ENCODE measurements at places on chromosomes 16 and 17.
A peak's percentile ranks its signal among the peaks of the same experiment; 100 is the strongest.

GRCh38 chr16:4017807-4018206, 98.4 kb downstream of the ADCY9 start:
- DNase-seq = no peak

DNA sequence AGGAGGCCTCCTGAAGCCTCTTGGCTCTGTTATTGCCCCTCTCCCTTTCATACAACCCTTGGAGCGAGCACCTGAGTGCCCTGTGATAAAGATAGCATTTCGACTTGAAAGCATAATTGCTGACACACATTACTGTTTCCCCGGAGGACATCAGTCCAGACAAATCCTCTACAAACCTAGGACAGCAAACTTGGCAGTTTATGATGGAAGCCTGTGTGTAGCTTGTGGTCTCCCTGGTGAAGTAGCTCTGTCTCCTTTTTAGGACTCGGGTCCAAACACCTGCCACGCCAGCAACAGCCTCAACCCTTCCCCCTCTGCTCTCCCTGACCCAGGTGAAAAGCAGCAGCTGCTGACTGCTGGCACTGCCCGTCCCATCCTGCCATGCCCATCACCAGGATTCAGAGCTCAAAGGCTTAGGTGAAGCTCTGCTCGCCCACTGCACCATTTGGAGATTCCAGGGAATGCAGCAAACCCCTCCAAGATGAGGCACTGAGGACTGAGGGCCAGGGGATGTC, 55.9 kb downstream of the IRX6 start:
- DNase-seq = no peak

DNA sequence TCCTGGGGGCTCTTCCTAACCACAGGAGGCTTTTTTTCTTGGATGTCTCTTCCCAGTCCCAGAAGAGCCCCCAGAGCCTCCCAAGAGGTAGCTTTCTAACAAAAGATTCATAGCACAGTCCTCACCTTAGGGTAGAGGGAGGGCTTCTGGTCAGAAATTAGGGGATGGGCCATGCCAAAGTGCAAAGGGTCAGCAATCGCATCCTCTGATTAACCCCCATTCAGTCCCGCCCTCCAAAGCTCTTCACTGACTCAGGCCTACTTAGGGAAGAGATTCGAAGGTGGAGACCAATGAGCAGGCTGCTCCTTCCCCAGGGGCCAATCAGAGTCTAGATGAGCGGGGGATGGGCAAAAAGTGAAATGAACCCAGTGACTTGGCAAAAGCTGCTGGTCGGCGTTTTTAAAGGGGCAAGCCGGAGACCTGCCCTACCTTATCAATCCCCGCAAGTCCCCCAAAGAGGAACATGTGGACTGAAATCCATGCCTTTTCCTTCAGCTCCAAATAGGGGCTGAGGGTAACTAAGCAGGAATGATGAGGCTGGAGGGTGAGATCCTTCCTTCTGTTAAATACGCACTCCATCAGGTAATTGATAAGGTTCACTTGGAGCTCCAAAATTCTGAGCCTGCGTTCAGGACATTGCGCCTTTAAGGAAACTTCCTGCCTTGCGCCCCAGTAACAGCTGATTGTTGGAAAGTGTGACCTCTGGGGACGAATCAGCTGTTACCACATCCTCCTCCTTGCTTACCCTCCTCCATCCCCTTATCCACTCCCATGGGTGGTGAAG, 6.9 kb upstream of the TLCD2 start:
- DNase-seq = peak; percentile 83

- DNase-seq = no peak
These were observed 6.6 kb upstream of the DPEP2 start for GRCh38 chr16:68005786-68006286.

DNA sequence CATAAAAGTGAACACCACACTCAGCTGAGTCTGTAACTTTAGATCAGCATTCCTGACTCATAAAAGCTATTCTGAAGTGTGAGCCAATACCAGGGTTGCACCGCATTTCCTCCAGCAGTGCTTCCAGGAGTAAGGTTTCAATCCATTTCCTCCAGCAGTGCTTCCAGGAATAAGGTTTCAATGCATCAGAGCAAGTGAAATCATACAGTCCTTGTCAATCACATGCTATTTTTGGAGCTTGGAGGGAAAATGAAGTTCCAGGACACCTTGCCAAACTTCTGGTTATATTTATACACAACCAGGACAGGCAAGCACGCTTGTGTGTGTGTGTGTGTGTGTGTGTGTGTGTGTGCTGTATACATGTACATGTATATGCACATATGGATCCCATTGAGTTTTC, 327.6 kb downstream of the GRIN2A start:
- DNase-seq = no peak

GRCh38 chr16:55436587-55436986, 42.4 kb upstream of the MMP2 start:
- DNase-seq = no peak

- peak; percentile 83 for DNase-seq
These were observed 105.5 kb downstream of the SPAG9 start for GRCh38 chr17:51015145-51015558.

DNA sequence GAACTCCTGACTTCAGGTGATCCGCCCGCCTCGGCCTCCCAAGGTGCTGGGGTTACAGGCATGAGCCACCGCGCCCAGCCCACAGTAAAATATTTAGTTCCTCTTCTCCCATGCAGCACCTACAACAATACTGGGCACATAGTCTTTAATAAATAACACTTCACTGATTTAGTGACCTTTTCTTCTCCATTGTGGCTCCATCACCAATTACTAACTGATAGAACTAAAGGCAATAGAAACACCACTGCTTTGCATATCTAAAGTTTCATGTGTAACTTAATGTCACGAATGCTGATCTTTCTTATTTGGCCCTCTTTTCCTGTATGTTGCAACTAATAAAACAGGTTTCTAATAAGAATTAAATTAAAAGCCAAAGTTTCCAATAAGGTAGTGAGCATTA, 38.9 kb downstream of the TRIM37 start:
- no peak for DNase-seq

DNA sequence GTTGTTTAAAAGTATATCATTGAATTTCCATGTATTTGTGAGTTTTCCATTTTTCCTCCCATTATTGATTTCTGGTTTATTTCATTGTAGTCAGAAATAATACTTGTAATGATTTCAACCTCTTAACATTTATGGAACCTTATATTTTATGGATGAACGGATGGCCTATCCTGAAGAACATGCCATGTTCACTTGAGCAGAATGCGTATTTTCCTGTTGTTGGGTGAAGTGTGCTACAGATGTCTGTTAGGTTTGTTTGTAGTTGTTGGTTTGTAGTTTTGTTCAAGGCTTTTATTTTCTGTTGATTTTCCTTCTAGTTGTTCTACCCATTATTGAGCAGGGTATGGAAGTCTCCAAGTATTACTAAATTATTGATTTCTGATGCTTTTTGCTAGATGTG, 107.2 kb upstream of the NACA2 start:
- no peak for DNase-seq

GRCh38 chr17:41339571-41340172, 11.0 kb downstream of the KRT33A start:
- no peak for DNase-seq
